ENCODE measurements at places on chromosomes 13 and 19. TPM values are rescaled to one million over a fixed set of nuclear protein-coding genes. Genes with fewer than 3 reads are reported as not detected.

- no peak overlapping the region for H3K27ac ChIP-seq
- H3K36me3 ChIP-seq = no peaks in the 10 kb centered on the region
- H3K27me3 ChIP-seq = no peaks in the 10 kb centered on the region
- DNase-seq = no peak
- H3K4me1 ChIP-seq = no peaks in the 10 kb centered on the region
Measured at GRCh38 chr19:57057036-57057686, 62.6 kb upstream of the USP29 start.

Gene ZNF567
- total RNA-seq = 7.7 TPM

Gene NCR1
- total RNA-seq = 0.70 TPM

DNA sequence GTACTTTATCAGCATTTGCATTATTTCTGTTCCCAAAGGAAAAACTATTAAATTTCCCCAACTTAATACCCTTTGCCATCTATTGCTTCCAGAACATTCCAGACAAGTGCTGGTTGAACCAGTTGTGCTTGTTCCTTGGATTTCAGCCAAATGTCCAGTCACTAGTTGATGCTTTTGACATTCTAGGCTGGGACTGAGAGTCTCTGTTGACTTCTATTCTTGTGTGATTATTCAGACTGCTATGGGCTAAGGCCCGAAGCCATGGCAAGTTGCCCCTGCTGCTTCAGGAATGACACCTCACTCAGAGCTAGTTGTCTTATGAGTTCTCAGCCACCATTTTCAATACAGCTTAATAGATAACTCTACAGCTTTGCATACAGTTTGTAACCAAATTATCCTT lies 458.1 kb upstream of the ARGLU1 start:
- no peak for DNase-seq
- no peaks in the 10 kb centered on the region for H3K36me3 ChIP-seq
- H3K27ac ChIP-seq = no peak overlapping the region
- no peak overlapping the region for H3K4me3 ChIP-seq

GRCh38 chr13:83765796-83766195 lies 116.5 kb downstream of the SLITRK1 start:
- DNase-seq = no peak
- H3K4me3 ChIP-seq = no peak overlapping the region
- no peaks in the 10 kb centered on the region for H3K36me3 ChIP-seq
- no peak overlapping the region for H3K27ac ChIP-seq
- no peaks in the 10 kb centered on the region for H3K27me3 ChIP-seq

Gene IL4I1
- total RNA-seq = 6.5 TPM

Gene ZNF229
- 0.73 TPM for total RNA-seq
